ENCODE measurements at places on chromosomes 6 and 20.

DNA sequence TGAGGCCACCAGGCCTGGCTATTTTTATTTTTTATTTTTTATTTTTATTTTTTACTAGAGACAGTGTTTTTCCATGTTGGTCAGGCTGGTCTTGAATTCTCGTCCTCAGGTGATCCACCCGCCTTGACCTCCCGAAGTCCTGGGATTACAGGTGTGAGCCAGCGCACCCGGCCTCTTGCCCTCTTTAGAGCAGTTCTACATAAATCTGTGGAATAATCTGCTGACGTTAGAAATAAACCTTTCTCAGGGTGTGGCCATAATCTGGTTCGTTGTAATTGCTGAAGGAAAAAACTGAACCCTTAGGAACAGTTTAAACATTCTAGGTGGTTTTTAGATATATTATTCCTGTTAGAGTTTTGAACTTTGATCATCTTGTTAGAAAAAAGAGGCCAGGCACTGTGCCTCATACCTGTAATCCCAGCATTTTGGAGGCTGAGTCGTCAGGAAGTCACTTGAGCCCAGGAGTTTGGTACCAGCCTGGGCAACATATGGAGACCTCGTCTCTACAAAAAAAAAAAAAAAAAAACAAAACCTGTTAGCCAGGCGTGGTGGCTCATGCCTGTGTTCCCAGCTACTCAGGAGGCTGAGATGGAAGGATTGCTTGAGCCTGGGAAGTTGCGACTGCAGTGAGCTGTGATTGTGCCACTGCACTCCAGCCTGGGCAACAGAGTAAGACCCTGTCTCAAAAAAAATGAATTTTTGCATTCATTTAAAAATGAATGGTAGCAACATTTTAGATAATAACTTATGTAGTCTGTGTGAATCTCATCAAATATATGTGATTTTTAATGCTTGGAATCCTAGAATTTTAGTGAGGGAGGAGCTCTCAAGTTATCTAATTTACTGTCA is 24.2 kb downstream of the ASXL1 start:
- DNase-seq = no peak

GRCh38 chr6:81613606-81614005 is 138.9 kb downstream of the TENT5A start:
- no peak for DNase-seq

- no peak for DNase-seq
Observed at GRCh38 chr6:5606546-5606945, 345.2 kb downstream of the FARS2 start.

- DNase-seq = no peak
Observed at GRCh38 chr6:29696147-29697125, 15.5 kb upstream of the ZFP57 start.

DNA sequence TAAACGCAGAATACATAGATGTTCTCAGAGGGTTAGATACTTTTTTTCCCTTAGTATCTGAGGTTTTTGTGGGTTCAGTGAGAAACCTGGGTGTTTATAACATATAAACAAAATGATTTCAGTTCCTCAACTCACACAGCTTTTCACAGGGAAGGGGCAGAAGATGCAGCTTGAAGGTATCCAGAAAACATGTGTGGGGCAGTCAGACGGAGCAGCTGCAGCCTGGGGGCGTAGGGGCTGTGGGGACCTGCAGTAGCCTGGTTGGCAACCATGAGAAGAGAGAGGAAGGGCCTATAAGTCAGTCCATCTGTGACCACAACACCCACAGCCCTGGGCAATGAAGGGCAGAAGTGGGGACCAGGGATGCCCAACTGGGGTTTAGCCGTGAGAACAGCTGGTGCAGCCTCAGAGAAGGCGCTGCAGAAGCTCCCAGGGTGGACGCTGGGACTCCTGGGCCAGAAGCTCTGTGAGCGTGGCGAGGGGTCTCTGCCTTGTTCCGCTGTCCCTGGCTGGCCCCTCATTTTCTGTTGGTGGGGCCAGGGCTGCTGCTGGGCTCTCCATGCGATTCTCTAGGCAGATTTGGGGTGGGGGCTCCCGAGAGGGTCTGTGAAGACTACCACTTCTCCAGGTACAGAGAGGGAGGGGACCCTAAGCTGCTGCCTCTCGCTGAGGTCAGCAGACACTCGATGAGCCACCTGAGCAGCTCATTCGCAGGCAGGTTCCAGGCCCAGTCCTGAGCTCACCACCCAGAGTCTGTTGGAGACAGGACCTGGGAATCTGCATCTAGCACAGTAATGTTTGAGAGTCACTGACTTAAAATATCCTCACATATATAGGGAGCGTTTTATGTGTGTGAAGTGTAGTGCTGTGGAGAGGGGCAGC is 181.2 kb downstream of the ZDHHC14 start:
- no peak for DNase-seq

GRCh38 chr6:126267626-126268025 is 72.3 kb upstream of the CENPW start:
- no peak for DNase-seq
